ENCODE measurements at places on chromosomes 7 and 10.

DNA sequence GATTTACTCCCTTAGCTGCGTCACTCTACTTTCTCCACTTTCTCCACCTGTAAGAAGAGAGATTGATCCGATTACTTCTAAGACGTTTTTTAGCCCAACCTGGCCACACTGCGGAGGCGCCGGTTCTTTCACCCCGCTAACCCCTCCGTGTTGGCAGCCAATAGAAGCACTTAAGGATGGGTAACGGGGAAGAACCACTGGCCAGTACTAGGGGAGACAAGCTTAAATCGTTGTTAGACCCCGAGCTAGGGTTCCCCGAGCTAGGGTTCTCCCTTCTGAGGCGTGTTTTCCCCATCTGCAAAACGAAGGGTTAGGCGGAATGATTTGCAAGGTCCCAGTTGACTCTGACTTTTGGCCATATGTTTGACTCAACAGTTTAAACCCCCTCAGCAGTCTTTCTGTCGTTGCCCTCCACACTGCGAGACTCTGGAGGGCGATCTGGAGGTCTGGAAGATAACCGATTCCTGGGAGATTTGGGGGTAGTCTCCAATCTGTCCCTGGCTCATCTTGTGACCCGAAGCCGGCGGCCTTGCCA is 644 bp downstream of the UMAD1 start:
- no peak for DNase-seq

DNA sequence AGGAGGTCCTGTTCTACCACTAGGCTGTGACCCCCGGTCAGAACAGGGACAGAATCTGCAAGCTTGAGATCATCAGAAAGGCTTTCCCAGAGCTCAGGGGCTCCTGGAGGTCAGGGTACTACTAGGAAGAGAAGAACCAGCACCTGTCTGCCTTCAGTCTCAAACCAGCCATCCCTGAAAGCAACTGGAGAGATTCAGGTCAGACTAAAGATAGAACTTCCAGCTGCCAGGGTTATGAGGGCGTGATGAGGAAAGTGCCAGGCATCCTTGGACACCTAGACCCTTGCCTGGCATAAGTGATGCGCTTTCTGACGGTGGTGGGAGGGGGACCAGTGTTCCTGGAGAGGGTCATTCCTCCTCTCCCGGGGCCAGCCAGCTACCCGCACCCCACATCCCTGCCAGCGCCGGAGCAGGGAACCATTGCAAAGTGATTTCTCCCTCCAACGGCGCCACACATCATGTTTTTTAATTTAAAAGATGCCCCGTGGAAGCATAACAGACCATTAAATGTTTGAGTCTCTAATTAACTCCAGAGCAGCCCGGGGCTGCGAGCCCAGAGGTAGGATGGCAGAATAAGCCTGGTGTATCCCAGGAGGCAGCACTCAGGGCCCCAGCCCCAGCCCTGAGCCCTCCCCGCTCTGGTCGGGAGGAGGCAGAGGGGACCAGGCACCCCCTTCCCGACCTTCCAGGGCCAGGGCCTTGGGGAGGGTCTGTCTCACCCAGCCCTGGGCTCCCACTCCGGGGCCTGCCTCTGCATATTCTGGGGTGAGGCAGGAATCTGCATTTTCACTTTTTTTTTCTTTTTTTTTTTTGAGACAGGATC is 64.0 kb downstream of the ELFN1 start:
- no peak for DNase-seq

DNA sequence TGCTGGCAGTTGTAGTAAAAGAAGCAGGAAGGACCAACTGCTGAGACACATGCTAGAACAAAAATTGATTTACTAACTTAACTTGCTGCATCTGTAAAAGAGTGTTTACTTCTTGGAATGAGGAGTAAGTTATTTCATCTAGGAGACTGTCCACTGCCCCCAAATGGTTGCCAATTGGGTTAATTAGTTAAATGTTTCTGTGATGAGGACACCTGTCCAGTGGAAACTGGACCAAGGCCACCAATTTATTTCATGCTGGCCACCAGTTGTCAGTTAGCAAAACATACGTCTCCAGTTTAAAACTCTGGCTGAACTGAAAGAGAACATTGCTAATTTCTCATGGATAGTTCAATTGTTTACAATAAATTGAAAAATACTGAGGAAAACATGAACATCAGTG is 191.7 kb downstream of the PPP1R9A start:
- DNase-seq, result no peak

GRCh38 chr10:128568041-128568440 is 441.8 kb upstream of the MKI67 start:
- DNase-seq, result no peak

DNA sequence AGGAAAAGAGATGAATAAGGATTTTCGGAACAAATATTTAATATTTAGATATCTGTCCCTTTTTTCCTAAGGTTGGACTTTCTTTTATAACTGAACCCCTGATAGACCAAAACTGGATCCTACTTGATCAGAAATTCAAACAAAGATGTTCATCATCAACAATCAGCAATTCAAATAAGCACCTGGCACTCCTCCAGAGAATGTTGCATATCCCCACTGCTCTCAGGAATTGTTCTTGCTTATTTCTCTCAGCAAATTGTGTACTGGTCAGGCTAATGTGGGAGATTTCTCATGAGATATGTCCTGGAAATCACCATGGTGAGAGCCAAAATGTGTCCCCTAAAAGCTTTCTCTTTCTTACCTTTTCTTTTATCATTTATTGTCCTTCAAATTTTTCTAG is 40.3 kb upstream of the LHFPL3 start:
- no peak for DNase-seq

GRCh38 chr7:88278881-88279280 is 27.8 kb downstream of the STEAP4 start:
- no peak for DNase-seq

GRCh38 chr7:90749774-90750173 is 153.7 kb downstream of the CDK14 start:
- DNase-seq, result no peak

DNA sequence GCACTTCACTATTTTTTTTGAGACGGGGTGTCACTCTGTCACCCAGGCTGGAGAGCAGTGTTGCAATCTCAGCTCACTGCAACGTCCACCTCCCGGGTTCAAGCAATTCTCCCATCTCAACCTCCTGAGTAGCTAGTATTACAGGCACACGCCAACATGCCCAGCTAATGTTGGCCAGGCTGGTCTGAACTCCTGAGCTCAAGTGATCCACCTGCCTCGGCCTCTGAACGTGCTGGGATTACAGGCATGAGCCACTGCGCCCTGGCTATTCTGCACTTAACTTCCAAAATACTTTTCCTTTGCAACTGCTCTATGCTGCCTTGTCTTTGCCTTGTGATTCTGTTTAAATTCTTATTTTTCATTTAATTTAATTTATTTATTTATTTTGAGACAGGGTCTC is 67.0 kb upstream of the ZNF479 start:
- no peak for DNase-seq

DNA sequence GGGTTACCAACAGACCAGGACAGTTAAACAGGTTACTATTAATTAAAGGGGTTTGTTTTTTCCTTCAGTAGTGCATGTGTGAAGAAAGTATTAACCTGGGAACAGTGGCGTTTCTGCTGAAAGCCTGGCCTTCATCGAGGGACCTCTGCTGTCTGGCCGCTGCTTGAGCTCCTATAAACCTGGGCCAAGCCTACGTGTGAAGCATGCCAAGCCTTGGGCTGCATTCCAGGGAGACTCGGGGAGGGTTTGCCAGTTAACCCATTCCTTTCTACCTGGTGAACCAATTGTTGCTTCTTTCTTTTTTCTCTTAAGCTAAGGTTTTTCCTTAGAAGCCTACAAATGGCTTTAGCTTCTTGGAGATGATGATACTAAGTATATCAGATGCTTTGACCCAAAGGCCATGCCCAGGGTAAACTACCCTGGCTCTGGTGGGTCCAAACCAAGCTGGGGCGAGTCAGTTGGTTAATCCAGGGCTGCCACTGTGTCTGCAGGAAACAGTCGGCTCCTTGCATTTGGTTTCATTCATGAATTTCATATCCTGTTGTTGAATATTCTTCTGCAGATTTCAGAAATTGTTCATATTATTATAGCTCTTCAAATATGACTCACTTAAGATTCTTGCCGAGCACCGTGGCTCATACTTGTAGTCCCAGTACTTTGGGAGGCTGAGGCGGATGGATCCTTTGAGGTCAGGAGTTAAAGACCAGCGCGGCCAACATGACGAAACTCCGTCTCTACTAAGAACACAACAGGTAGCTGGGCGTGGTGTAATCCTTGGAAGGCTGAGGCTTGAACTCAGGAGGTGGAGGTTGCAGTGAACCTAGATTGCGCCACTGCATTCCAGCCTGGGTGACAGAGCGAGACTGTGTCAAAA is 23.8 kb downstream of the PFKP start:
- no peak for DNase-seq

DNA sequence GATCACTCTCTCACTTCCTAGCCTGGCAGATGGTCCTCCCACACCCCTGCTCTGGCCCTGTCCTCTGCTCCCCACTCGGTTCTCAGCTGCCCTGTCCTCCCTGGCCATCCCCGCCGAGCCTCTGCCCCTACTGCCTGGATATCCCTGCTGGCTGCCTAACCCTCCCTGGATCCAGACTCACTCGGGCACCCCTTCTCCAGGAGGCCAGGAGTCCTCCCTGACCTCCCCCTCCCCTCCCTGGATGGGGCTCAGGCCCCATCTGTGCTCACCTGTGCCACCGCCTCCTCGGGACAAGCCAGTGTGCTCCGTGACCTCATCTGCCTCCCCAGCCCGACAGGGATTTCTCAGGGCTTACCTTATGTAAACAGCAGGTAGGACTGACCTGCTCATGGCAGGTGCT is 406.1 kb downstream of the TCERG1L start:
- DNase-seq, result no peak

GRCh38 chr7:98671733-98672331 is 54.7 kb downstream of the NPTX2 start:
- DNase-seq, result no peak

DNA sequence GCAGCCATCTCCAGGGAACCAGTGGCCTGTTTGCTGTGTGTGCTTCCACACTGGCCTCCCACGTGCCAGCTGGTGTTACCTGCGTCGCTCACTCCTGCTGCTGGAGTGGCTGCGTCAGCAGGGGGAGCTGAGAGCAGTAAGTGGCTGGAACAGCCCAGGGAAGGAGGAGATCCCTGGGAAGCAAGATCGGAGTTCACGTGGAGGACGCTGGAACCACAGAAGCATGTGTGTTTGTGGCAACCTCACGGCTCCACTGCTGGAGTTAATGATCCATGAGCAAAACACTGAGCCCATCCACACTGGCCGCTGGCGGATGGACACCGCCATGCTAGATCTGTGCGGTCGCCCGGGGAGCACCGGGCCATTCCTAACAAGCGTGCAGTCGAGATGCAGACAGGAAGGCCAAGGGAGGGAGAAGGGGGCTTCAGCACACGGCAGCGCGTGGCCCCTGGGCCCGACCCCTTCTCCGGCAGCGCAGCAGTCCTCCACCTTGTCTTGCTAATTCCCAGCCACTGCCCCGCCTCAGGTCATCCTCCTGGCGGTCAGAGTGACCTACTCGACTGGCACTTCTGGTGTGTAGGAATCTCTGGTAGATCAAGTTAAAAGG is 68.5 kb upstream of the EEPD1 start:
- DNase-seq, result no peak

DNA sequence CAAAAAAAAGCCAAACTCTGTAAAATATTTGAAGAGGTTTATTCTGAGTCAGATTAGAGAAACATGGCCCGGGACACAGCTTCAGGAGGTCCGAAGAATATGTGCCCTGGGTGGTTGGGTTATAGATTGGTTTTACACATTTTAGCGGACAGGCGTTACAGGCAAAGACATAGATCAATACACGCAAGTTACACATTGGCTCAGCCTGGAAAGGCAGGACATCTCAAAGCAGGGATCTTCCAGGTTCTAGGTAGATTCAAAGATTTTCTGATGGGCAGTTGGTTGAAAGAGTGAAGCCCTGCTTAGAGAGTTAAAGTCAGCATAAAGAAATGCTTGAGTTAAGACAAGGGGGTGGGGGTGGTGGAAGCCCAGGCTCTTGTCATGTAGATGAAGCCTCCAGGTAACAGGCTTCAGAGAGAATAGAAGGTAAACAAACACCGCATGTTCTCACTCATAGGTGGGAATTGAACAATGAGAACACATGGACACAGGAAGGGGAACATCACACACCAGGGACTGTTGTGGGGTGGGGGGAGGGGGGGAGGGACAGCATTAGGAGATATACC is 464.3 kb upstream of the ADARB2 start:
- DNase-seq, result no peak

DNA sequence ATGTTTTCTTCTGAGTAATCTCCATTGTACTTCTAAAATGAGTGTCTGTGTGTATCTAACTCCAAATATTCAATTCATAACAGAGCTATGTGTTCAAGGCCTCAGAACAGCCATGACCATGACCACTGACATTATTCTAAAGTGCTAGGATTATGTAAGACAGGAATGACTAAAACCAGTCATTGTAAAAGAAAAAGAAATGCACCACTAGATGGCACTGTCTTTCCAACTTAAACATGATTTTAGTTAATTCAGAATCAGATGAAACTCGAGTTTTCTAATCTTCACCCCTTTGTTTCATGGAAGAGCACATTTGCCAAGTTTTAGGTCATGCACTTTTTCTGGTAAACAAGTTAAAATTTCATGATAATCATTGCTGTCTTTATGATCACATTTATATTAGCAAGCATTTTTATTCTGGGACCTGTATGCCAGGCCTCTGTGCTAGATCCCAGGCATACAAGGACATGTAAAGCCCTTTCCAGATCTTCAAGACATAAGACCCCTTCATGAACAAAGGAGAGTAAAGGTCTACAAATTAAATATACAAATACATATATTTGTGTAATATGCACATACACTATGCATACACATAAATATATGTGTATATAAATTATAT is 26.1 kb upstream of the RSU1 start:
- peak; percentile 79 for DNase-seq

- no peak for DNase-seq
These were observed 309.3 kb downstream of the PAXIP1 start for GRCh38 chr7:154693661-154694060.

DNA sequence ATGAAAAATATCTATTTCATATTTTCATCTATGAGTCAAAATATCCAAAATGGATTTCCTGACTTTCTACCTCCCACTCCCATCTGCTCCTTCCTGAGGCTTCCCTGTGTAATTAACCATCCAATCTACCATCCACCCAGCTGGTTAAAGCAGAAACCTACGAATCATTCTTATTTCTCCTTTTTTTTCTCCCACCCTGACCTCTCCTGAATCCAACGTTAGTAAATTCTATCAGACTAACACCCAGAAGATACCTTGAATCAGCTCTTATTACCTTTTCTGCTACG is 3.7 kb upstream of the LIPF start:
- no peak for DNase-seq

GRCh38 chr7:155017834-155018233 is 14.9 kb upstream of the PAXIP1 start:
- no peak for DNase-seq

GRCh38 chr7:130930681-130931080 is 196.7 kb upstream of the KLF14 start:
- DNase-seq, result no peak

GRCh38 chr10:103584216-103585010 is 90.9 kb downstream of the NEURL1 start:
- DNase-seq, result peak; percentile 88

DNA sequence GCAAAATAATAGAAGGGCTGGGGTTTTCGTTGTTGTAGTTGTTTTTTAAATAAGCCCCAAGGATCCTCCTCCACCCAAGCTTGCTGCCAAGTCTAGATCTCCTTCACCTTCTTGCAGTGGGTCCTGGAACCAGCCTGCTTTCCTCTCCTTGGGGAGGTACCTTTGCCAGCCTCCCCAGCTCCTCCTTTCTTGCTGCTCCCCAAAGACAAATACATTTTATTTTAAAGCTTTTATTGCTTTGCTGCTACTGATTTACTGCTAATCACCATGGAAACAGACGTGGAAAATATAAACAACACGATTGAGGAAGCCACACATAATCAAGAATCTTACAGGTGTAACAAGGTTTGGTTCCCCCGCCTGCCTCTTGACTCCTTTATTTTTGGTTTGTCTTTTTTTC is 17.4 kb upstream of the SLF2 start:
- DNase-seq, result no peak

Measured in CD4-positive, alpha-beta T cell treated with Interleukin-10 for 1 hour (primary cell).